CD8-positive, alpha-beta T cell (primary cell): ENCODE measurements at places on chromosomes 6 and 20.

DNA sequence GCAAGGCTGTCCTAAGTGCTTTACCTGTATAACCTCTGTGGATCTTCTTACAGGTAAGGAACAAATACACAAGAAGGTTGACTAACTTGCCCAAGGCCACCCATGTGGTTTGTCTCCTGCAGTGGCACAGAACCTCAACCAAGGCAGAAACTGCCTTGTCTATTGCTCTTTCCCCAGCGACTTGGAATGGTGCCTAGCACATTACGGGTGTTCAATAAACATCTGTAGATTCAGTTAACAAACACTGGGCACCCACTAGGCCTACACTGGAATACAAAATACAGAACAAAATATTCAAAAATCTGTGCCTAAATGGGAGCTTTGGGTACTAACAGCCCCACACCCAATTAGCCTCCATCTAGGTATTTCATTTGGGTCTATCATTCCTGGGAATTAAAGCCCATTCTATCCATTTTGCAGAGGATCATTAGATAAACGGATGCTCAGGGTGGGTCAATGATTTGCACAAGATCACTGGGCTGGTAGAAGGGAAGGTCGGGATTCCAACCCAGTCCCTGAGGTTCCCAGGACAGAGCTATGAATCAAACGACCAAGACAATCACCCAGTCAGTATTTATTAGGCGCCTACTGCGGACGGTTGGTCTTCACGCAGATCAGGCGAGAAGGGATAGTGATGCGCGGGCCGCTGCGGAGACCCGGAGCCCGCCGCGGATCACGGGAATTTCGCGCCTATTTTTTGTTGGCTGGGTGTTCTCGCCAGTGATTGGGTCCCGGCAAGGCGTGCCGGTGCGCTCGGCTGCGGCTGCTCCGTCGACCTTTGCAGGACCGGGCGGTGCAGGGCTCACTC lies at the start of gene STK35:
STK35 (plus strand) TSS at position 771 of the 808 bp plus-strand sequence. CDS start 55 bp downstream, outside the sequence.
- no peak for DNase-seq

DNA sequence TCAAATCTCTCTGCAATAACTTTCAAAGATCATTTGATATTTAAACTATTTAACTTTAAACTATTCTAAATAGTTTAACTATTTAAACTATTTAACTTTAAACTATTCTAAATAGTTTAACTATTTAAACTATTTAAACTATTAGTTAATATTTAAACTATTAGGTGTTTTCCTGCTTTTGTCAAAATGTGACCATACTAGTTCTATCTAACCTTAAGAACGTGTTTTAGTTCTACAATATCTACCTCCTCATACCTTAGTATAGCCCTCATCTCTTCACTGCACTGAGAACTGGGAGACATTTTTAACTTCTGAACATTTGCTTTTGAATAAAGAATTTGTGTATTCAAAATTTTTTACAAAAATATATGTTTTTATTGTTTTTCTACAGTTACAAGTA lies 429.1 kb downstream of the ADGRB3 start:
- no peak for DNase-seq

DNA sequence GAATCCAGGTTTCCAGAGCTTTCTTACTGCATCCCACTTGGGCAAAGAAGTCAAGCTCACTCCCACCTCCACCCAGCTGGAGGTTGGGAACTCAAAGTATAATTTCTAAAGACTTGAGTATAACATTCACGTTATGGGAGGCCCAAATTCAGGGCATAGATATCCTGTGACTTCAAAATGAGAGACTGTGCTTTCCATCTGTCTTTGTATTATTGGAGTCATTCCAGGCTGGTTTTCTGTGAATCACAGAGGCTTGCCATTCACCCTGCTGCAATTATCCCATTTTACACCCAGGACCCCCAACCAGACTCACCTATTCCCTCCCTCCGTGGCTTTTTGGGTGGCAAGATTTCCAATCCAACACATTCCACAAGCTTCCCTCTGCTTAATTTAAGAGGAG lies 19.3 kb upstream of the SRC start:
- no peak for DNase-seq

- no peak for DNase-seq
Observed at GRCh38 chr6:13406781-13407180, 78.4 kb upstream of the TBC1D7 start.

- no peak for DNase-seq
Observed at GRCh38 chr20:4873396-4873795, 127.9 kb downstream of the SLC23A2 start.

DNA sequence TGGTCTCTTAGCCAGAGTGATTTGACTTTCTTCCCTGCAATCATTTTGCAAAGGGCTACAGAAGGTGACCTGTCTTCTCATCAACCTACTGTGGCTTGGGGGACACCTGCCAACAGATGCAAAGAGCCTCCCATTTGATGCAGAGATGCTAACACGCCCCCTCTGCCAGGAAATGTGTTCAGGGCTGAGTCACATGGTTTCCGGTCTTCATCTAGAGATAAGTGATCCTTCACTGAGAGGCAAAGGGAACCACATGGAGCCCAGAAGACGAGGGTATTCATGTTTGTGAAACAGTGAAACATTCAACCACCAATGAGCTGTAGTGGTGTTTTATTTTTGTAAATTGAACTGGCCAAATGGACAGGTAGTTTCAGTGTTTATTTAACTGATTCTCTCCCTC lies 109.0 kb upstream of the RIN2 start:
- no peak for DNase-seq

GRCh38 chr6:47047479-47048407 lies 5.6 kb upstream of the ADGRF1 start:
- DNase-seq = no peak

GRCh38 chr20:46546936-46547335 lies 3.5 kb downstream of the OCSTAMP start:
- DNase-seq = no peak

DNA sequence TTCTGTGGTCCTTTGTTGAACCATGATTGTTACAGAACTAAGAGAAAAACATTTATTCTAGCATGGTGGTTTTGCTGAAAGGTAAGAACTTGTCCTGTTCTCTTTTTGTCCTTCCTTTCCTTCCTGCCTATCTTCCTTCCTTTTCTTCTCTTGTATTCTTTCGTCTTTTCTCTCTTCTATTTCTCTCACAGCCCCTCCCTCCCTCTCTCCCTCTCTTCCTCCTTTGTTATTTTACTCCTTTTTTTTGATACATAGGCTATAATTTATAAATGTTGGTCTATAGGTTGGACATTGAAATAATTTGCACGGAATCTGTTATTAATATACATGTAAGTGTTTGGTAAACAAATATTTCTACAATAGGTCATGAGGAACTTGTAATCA lies 18.6 kb downstream of the ADGRB3 start:
- DNase-seq = no peak

DNA sequence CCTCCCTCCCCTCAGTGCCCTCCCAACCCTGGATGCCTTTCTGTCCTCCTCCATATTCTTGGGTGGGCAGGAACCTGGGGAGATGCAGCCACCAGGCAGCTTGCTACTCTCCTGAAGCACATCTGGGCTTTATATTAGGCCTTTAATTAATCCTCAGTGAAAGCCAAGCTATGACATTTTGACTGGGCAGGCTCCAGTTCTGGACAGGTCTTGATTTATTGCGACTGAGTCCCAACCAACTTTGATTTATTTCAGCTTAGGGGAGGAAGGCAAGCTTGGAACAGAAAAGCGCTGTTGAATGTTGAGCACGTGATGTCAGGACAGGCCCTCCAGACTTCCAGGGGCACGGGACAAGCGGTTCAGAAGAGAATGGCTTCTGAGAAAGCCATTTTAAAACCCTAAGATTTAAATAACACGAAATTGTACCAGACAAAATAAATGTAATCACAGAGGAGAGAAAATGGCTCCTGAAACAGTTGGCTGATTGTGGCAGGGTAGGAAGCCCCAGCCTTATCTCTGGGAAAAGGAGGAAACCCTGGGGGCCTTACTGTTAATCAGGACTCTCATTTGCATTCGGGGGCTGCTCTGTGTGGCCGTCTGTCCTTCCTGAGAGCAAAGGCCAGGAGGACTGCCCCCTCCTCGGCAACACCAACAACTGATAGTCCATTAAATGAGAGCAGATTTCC lies 294.2 kb downstream of the FOXC1 start:
- DNase-seq = no peak

DNA sequence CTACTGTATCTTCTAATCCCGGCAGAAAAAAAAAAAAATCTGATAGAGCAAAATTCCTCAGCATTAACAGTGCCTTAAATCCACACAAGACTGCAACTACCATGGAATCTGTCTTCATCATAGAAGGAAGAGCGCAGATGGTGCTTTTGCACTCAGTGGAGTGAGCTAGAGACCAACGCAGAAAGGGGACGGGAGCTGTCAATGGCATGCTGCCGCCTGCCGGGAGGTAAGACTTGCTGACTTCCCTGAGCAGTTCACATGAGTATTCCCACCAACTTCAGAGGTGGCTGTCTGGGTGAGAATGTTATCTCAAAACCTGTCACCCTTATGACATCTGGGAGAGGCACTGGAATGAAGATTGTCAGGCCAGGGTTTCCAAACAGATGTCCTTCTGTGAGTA lies 35.6 kb downstream of the DZANK1 start:
- DNase-seq = no peak

GRCh38 chr6:39777218-39777617 lies 15.0 kb upstream of the DAAM2 start:
- DNase-seq = no peak

GRCh38 chr20:24753130-24753529 lies 195.9 kb upstream of the CST7 start:
- DNase-seq = no peak

DNA sequence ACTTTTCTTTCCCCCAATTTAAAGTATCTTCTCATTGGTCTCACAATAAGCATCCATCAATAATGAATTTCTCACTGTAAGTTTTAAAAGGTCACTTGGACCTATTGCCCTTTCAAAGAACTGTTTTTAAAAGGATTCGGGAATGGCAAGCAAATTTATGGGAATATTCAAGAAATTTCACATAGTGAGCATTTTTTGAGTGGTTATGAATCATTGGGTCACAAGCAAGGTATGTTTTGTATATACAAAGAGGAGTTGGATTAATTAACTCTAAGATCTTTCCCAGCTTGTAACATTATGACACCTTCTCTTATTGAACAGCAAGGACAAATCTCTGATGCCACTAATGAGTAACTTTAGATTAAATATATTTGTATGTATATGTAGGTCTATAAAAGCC lies 165.0 kb downstream of the MOXD1 start:
- DNase-seq = no peak

DNA sequence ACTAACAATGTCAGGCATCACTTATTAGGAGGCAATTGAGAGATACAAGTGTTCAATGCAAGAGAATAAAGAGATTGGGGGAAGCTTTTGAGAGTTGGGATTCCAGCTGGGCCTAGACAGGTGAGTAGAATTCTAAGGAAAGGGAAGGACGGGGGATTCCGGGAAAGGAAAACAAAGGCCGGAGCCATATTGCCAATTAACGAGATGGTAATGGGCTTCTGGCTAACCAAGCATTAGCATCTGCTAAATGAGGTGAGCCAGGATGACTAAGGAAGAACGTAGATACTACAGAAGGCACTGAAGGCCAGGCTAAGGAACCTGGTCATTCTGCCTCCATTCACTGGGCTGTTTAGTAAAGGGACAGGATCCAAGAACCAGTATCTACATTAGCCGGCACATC lies 10.5 kb downstream of the FYN start:
- no peak for DNase-seq

- DNase-seq = no peak
Observed at GRCh38 chr6:27700337-27700736, 211.9 kb downstream of the OR2B2 start.

- no peak for DNase-seq
Observed at GRCh38 chr20:63691711-63692435, 4.6 kb upstream of the TNFRSF6B start.

DNA sequence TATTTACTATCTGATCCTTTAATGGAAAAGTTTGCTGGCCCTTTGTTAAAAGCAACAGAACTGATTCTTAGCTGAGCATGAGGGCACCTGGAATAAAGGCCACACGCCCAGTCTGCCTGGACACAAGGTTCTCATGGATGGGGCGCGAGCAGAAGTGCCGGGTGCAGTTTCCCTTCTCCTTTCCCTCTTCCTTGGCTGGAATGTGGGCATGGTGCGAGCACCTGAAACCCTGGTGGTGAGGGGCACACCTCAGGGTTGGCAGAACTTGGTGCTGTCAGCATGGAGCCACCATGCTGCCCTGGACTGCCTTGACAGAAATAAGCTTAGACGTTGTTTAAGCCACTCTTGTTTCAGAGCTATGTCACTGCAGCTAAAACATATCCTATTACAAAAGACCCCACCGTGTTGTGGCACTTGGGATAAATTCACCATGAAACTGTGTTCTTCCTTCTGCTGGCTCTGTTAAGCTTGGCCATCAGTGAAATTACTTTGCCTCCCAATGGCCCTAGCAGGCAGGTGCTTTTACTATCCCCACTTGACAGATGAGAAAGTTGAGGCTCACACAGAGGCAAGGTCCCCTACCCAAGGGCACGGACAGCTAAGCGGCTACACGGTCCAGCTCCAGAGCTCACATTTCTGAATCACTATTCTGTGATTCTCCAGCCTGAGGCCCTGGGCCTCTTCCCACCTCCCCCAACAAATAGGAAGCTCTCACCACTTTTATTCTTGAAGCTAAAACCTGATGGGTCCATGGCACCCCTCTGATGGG lies 115.9 kb downstream of the PREX1 start:
- no peak for DNase-seq

- DNase-seq = no peak
Observed at GRCh38 chr6:101178748-101179147, 214.8 kb upstream of the GRIK2 start.

GRCh38 chr6:56037601-56038000 lies 162.2 kb upstream of the BMP5 start:
- no peak for DNase-seq

DNA sequence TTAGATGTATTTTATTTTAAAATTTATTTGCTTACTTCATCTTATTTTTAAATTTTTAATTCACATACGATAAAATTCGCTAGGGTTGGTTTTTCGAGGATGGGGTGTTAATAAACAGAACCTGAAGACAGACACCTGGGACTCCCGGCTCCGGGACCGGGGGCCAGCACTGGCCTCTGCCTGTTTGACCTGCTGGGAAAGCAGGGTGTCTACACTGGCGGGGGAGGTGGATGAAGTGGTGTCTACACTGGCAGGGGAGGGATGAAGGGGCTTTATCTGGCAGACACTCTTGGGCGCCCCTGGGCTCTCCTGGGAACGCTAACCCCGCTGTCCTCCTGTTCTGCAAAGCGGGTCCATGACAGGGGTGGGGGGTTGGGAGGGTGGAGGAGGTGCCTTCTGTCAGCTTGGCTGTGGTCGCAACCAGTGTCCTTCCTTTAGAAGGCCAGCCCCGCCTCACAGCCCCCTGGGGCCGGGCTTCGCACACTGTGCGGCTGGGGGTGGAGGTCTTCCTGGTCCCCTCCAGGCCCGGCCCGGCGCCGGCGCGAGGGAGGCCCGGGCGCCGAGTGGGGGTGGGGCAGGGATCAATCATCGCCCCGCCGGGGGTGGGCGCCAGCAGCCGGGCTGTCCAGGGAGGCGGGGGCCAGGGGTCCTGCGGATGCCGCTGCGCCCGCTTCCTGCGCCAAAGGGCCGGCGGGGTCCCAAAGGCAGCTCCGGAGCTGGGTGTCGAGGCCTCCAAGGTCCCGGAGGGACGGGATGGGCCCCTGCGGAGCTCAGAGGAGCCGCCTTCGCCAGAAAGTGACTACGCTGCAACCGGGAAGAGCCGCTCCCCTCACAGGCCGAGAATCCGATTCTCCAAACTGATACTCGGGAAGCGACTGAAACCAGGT lies 1.8 kb downstream of the GATA5 start:
- no peak for DNase-seq

- no peak for DNase-seq
Observed at GRCh38 chr6:136477548-136477947, 72.7 kb downstream of the MAP7 start.
